ENCODE measurements at places on chromosomes 7 and 10. TPM values are rescaled to one million over a fixed set of nuclear protein-coding genes. Genes with fewer than 3 reads are reported as not detected.
A peak's percentile ranks its signal among the peaks of the same experiment; 100 is the strongest.

Gene C10orf67
- total RNA-seq, result 0.26 TPM

Gene LAMTOR4
- 135 TPM for total RNA-seq

Gene ITIH2
- not detected for total RNA-seq

Gene GJD4
- not detected for total RNA-seq

GRCh38 chr7:24365606-24366005, 81.6 kb downstream of the NPY start:
- H3K27ac ChIP-seq, result no peak overlapping the region
- H3K27me3 ChIP-seq, result peaks cover 28% of the 10 kb centered on the region
- DNase-seq, result no peak
- H3K4me3 ChIP-seq, result no peak overlapping the region
- H3K36me3 ChIP-seq, result peaks cover 6% of the 10 kb centered on the region

DNA sequence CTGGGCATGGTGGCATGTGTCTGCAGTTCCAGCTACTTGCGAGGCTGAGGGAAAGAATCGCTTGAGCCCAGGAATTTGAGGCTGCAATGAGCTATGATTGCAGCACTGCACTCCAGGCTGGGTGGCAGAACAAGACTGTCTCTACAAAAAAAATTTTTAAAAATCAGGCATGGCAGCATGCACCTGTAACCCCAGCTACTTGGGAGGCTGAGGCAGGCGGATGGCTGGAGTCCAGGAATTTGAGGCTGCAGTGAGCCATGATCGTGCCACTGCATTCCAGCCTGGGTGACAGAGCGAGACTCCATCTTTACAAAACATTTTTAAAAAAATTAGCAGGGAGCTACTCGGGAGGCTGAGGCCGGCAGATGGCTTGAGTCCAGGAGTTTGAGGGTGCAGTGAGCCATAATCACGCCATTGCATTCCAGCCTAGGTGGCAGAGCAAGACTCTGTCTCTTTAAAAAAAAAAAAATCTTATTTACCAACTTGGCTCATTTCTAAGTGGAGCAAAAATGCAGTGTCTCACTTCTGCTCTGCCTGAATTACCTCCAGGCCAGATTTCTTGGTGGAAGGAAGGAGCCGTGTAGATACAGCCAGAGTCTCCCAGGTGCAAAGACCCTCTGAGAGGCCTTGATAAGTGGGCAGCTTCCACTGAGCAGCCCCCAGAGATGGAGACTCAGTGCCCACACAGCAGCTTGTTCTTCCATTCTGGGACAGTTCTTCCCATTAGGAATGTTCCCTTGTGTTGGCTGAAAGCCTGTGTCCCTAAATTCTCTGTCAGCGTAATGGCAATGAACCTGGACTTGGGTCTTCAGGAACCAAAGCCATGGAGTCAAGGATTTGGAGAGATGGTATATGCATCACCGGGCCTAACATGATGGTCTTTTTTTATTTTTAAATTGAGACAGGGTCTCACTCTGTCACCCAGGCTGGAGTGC, 30.0 kb downstream of the GTF2IRD1 start:
- H3K27me3 ChIP-seq, result peaks cover 8% of the 10 kb centered on the region
- H3K36me3 ChIP-seq, result no peaks in the 10 kb centered on the region
- H3K4me3 ChIP-seq, result no peak overlapping the region
- H3K27ac ChIP-seq, result peak overlapping the region; percentile 4

- no peak overlapping the region for H3K27ac ChIP-seq
- DNase-seq, result no peak
- no peak overlapping the region for H3K4me3 ChIP-seq
These were observed 725.4 kb downstream of the PHTF2 start for GRCh38 chr7:78523930-78524329.

All from T-helper 17 cell (primary cell).